ENCODE measurements at places on chromosomes 1 and 21. TPM values are rescaled to one million over a fixed set of nuclear protein-coding genes. Genes with fewer than 3 reads are reported as not detected.
A peak's percentile ranks its signal among the peaks of the same experiment; 100 is the strongest.

DNA sequence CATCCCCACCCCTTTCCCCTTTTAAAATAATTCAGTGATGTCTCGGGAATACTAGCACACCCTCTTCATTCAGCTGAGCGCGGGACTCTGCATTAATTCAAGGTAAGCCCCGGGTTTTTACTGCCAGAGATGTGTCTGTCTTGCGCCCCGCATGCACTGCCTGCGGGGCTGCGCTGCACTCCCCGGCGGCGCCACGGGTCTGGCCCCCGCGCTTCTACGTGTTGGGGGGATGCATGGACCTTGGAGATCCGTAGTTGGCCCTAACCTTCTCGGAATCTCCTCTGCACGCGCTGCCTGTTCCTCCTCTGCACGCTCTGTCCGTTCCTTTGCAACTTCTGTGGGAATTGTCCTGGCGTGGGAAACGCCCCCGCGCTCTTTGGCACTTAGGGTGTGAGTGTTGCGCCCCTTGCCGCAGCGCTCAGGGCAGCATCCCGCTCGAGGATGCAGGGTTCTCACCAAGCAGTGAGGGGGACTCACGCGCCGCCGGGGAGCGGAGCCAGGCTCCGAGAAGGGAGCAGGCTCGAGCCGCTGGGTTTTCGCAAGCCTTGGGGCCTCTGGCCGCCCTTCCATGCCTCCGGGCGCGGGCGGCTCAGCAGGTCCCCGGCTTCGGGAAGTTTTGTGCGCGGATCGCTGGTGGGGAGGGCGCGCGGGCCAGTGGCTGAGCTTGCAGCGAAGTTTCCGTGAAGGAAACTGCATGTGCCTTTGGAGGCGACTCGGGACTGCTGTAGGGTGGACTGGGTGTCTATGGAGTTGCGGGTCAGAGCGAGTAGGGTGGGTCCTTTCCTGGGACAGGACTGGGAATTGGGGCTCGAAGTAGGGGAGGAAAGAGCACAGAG is 165.1 kb upstream of the CACNA1E start:
- DNase-seq, result no peak

DNA sequence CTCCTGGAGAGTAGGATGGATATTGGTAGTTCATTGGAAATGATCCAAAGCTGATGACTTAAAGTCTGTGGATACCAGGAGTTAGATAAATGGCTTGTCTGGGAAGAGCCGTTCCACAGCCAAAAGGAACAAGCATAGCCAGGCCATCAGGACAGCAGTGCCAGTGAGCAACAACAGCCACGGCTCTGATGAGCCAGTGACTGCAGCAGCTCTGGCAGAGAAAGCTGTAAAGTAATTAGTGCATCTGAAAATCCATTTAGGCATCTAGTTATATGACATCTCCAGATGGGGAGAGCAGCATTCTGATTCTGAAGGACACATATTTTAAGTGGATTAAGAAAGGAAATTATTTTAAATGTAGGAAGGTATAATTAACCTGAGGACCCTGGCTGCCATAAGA is 256.2 kb upstream of the PLXNA2 start:
- no peak for DNase-seq

DNA sequence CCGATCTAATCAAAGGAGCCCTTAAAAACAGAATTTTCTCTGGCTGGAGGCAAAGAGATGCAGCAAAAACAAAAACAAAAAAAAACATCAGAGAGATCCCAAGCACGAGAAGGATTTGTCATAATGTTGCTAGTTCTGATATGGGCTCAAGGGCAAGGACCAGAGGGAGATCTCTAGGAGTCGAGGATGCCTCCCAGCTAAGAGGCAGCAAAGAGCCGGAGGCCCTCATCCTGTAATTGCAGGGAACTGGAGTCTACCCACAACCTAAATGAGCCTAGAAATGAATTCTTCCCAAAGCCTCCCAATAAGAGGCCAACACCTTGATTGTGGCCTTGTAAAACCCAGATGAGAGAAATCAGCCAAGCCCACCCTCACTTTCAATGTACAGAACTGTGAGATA is 12.0 kb downstream of the GNG12 start:
- DNase-seq, result no peak

GRCh38 chr1:161840363-161840762 is 74.2 kb downstream of the ATF6 start:
- DNase-seq, result no peak

DNA sequence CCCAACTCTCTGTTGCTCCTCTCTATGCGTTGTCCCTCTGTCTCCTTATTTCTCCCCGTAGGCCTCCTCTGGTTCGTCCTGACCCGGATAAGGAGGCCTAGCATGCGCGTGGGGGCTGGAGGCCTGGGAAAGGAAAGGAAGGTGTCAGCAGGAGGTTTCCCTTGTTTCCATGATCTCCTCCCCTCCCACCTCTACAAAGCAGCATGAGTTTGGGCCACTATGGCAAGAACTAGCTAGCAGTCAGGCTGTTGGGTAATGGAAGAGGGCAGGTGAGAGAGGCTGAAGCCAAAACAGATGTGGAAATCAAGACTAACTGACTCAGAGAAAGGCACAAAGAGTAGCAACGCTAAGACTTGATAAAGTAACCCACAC is 687 bp upstream of the SEMA6C start:
- DNase-seq, result no peak

DNA sequence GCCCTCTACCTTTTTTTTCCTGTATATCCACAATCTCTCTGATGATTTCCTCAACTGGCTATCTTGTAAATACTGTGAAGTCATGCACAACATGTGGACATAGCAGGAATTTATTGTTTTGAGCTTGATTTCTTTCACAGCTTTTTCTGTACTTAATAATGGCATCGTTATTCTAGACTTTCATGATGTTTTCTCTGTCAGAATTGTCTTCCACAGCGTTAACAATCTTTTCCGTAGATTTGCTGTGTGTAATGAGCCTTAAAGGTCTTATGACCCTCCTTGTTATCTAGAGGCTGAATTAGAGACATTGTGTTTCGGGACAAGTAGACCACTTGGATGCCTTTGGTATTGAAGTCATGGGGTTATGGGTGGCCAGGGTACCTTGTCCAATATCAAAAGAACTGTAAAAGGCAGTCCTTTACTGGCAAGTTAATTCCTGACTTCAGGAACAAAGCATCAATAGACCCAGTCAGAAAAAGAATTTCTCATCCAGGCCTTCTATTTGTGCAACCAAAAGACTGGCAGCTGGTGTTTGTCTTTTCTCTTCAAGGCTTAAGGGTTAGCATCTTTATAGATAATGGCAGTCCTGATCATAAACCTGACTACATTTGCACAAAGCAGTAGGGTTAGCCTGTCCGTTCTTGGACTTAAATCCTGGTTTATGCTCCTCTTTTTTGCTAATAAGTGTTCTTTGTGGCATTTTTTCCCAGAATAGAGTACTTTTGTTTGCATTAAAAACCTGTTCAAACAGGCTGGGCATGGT is 30.1 kb upstream of the CHAF1B start:
- DNase-seq, result no peak

Gene PTAFR
- 0.72 TPM for total RNA-seq

- no peak for DNase-seq
Measured at GRCh38 chr1:169392406-169392805, 24.4 kb downstream of the BLZF1 start.

- no peak for DNase-seq
Measured at GRCh38 chr21:42692688-42693087, 39.3 kb downstream of the PDE9A start.

DNA sequence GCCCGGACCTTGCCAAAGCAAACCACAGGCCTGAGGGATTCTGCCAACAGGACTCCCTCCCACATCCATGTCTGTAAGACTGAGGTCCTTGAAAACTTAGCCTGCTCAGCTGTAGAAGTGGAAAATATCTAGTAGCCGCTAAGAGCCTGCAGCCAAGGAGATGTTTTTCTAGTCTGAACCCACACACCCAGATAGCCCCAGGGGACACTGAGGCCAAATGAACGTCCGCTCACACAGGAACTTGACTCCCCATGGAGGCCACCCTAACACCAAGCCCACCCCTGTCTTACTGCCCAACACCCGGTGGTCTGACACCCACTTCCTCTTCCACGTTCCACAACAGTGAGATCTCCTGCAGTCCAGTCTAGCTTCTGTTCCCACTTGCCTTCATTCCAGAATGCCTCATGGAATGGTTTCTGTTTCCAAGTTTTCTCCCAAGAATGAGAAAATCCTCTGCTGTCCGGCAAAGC is 174.8 kb downstream of the PLPP3 start:
- no peak for DNase-seq

GRCh38 chr1:160338580-160338979 is 4.5 kb downstream of the COPA start:
- DNase-seq, result no peak

DNA sequence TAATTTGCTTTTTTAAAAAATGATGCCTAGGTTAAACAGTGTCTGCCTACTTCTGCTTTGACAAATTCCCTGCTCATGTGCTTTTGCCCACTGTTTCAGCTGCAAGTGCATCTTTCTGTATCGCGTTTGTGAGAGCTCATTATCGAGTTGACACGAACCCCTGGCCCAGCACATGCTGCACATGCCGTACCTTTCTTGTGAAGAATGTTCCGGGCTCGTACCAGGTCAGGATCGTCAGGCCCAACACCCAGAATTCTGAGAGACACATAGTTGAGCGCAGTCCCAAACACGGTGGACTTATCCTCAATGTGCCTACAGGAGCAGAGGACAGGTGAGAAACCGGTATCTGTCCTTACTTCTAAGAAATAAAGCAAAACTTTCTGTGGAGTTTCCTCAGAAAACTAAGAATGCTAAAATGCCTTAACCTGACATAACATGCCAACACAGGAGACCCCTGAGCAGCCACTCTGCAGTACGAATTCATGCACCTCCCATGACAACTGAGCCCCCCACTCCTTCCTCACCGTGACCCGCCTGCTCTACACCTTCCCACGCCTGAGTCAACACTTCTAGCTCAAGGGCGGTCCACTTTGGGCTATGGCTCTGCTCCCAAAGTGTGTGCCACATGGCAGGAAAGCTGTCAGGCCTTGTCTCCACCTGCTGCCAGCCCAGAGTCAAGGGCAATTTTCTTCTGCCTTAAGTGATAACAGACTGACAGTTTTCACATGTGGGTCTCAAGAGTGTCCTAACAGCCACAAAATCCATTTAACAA is 6.7 kb downstream of the LSS start:
- DNase-seq, result no peak

Gene PPFIA4
- 0.81 TPM for total RNA-seq

Gene OR2T2
- total RNA-seq, result not detected

GRCh38 chr1:61472876-61473275 is 252.1 kb downstream of the TM2D1 start:
- DNase-seq, result peak; percentile 30

GRCh38 chr1:161987303-161987702 is 36.4 kb downstream of the OLFML2B start:
- DNase-seq, result no peak

GRCh38 chr1:84412316-84412942 is 14.1 kb downstream of the DNASE2B start:
- DNase-seq, result no peak

Gene GFI1
- 0.26 TPM for total RNA-seq

DNA sequence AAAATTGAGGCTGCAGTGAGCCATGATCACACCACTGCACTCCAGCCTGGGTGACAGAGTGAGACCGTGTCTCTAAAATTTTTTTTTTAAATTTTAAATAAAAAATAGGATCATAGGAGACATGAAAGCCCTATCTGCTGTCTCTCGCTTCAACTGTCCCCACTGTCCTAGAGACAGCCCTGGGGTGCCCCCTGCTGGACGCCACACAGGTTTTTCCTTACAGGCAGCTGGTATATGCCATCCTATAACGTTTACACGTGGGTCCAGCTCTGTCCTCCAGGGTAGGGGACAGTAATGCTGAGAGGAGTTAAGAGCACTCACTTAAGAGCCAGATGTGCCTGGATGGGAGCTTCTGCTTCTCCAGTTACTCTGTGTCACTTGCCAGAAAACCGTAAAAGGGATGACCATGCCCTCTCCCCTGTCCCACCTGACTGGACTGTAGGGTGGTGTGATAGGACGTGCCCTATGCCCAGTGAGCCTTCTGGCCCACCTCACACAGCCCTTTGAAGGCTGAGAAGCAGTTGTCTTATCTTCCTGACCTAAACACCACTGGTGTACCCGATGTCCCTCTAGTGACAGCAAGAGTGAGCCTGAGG is 8.5 kb downstream of the FBXO2 start:
- DNase-seq, result peak; percentile 79

- no peak for DNase-seq
Measured at GRCh38 chr1:209202830-209203532, 380.5 kb upstream of the CAMK1G start.

- DNase-seq, result no peak
Measured at GRCh38 chr1:116476321-116476720, 94.5 kb downstream of the CD58 start.

- no peak for DNase-seq
Measured at GRCh38 chr1:155990005-155990739, 11.8 kb upstream of the ARHGEF2 start.

Gene SPRR2A
- total RNA-seq, result not detected

Gene SYCP1
- not detected for total RNA-seq

DNA sequence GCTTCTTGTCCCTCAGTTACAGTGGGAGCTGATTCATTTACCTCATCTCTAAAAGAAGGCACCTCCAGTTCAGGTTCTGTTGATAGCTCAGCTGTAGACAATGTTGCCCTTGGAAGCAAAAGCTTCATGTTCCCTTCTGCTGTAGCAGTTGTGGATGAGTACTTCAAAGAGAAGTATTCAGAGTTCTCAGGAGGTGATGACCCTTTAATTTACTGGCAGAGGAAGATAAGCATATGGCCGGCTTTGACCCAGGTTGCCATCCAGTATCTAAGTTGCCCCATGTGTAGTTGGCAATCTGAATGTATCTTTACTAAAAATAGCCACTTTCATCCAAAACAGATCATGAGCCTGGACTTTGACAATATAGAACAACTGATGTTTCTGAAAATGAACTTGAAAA is 4.5 kb downstream of the ZBED6 start:
- no peak for DNase-seq

- DNase-seq, result peak; percentile 56
Measured at GRCh38 chr1:235820061-235820460, 46.6 kb downstream of the LYST start.

GRCh38 chr1:152646656-152647055 is 16.5 kb upstream of the LCE2D start:
- DNase-seq, result no peak

GRCh38 chr21:36799869-36800268 is 101.0 kb downstream of the SIM2 start:
- no peak for DNase-seq

- DNase-seq, result peak; percentile 97
Measured at GRCh38 chr1:155012026-155012546, 9.5 kb downstream of the ZBTB7B start.

Gene INSRR
- 0.41 TPM for total RNA-seq

GRCh38 chr1:76177615-76178014 is 103.1 kb downstream of the ST6GALNAC3 start:
- no peak for DNase-seq

Gene TSPAN2
- total RNA-seq, result 0.87 TPM

DNA sequence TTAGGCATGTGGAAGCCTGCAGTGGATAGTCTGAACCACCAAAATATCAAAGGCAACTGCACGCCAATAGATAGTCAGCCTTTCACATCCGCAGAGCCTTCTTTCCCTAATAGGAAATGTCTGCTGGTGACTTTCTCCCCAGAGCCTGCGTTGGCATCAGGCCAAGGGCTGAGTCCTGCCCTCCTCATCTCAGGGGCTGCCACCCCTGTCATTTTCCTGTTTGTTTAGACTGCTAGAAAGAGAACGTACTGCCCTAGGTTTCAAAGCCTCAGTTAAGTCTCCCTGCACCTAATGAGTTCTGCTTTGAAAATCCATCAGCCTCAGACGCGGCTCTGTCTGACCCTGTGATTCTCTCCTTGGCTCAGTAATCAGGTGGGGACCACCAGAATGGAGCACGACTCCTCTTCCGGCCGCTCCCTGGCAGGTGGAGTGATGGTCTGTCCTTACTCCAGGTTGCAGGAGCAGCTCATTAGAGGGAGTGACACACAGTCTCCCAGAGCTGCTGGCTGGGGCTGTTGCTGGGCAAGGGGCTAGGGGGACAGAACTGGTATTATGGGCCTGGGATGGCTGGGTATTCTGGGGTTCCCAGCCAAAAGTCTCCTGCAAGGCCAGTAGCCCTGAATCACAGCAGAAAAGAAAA is 27.3 kb downstream of the STUM start:
- DNase-seq, result no peak

All from adrenal gland (tissue), 19 donors.